ENCODE measurements at places on chromosomes 2 and 18. TPM values are rescaled to one million over a fixed set of nuclear protein-coding genes. Genes with fewer than 3 reads are reported as not detected.

Gene GTF2A1L
- total RNA-seq = not detected

Gene NYAP2
- total RNA-seq = not detected

Gene OR6B2
- total RNA-seq = not detected

Gene KLHL29
- 17.9 TPM for total RNA-seq

Gene ACTG2
- 7.3 TPM for total RNA-seq

Gene SERPINB3
- not detected for total RNA-seq

All from omental fat pad (tissue), 4 donors.